Vagina (tissue), 2 donors: ENCODE measurements at places on chromosomes 1 and 21.

- DNase-seq: no peak
- peaks cover 7% of the 10 kb centered on the region for H3K4me1 ChIP-seq
Observed at GRCh38 chr1:116487031-116487430, 83.8 kb downstream of the CD58 start.

DNA sequence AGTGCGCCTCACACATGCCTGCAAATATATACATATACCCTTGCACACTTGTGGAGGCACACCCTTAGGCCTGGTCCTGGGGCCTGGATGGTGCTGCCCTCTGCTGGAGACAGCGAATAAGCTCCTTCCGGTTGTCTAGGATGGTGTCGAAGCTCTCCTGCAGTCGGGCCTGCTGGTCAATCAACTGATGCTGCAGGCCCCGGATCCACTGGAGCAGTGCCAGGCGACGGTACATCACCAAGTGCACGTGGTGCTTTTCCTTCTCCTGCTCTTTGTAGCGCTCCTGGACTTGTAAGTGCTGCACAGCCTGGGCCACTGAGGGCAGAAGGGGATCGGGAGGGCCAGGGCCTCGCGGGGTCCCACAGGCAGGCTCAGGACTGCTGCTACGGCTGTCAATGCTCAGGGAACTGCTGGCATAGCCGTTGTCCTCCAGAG, 3.1 kb downstream of the C1orf216 start:
- H3K4me1 ChIP-seq: peaks cover 37% of the 10 kb centered on the region
- H3K27me3 ChIP-seq: no peaks in the 10 kb centered on the region
- H3K27ac ChIP-seq: no peak overlapping the region
- no peak for DNase-seq
- no peak overlapping the region for H3K4me3 ChIP-seq

DNA sequence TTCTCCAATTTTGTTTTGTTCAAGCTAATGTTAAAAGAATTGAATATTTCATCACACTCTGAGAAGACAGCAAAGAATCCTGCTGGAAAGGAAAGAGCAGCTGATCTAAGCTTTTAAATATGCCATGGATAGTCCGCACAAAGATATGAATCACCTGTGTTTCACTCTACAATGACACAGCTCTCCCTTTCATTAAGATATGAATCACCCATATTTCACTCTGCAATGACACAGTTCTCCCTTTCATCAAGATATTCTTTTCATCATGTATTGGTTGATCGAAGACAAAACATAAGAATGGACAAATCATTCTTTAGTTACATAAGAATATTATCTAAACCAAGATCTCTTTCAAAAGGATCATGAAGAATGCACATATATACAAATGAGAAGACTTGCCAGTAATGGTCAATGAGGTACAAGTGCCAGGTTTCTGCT, 367.3 kb downstream of the SMYD3 start:
- DNase-seq: no peak
- no peaks in the 10 kb centered on the region for H3K36me3 ChIP-seq

DNA sequence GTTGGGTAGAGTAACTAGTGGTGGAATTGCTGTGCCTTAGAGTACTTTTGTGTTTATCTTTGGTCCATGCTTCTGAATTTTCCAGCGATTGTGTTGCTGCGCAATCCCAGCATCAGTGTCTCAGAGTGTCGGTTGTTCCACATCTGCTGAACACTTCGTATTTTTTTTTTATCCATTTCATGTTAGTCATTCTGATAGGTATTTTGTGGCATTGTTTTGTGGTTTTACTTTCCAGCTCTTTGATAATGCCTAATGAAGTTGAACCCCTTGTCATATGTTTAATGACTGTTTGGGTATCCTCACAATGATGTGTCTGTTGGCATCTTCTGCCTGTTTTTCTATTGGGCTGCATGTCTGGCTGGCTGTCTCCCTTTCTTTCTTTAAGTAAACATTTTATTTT, 13.6 kb downstream of the TUFT1 start:
- H3K36me3 ChIP-seq: no peaks in the 10 kb centered on the region
- H3K4me1 ChIP-seq: peaks cover 12% of the 10 kb centered on the region
- H3K27ac ChIP-seq: no peak overlapping the region
- DNase-seq: no peak
- no peaks in the 10 kb centered on the region for H3K27me3 ChIP-seq

GRCh38 chr21:39198800-39199199, 15.5 kb upstream of the PSMG1 start:
- peaks cover 62% of the 10 kb centered on the region for H3K36me3 ChIP-seq
- H3K4me3 ChIP-seq: no peak overlapping the region
- DNase-seq: no peak
- no peaks in the 10 kb centered on the region for H3K4me1 ChIP-seq
